ENCODE measurements at places on chromosomes 2 and 18.

GRCh38 chr2:16869711-16870110, 204.1 kb upstream of the CYRIA start:
- DNase-seq: no peak

GRCh38 chr2:54185105-54185504, 69.7 kb downstream of the ACYP2 start:
- no peak for DNase-seq

- no peak for DNase-seq
Measured at GRCh38 chr2:222037211-222037610, 261.6 kb downstream of the PAX3 start.

DNA sequence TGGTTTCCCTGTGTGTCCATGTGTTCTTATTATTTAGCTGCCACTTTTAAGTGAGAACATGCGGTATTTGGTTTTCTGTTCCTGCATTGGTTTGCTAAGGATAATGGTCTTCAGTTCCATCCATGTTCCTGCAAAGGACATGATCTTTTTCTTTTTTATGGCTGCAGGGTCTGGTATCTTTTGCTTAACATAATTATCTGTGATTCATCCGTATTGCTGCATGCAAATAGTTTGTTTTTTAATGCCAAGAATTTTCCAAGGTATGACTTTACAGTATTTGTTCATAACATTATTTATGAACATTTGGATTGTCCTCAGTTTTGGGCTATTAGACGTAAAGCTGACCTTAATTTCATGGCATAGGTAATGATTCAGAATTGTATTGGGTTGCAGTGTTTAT, 17.8 kb downstream of the GIGYF2 start:
- DNase-seq: no peak

- DNase-seq: no peak
Measured at GRCh38 chr2:10393640-10393982, 54.5 kb downstream of the ODC1 start.

- DNase-seq: no peak
Measured at GRCh38 chr2:172908275-172908674, 167.4 kb upstream of the MAP3K20 start.

DNA sequence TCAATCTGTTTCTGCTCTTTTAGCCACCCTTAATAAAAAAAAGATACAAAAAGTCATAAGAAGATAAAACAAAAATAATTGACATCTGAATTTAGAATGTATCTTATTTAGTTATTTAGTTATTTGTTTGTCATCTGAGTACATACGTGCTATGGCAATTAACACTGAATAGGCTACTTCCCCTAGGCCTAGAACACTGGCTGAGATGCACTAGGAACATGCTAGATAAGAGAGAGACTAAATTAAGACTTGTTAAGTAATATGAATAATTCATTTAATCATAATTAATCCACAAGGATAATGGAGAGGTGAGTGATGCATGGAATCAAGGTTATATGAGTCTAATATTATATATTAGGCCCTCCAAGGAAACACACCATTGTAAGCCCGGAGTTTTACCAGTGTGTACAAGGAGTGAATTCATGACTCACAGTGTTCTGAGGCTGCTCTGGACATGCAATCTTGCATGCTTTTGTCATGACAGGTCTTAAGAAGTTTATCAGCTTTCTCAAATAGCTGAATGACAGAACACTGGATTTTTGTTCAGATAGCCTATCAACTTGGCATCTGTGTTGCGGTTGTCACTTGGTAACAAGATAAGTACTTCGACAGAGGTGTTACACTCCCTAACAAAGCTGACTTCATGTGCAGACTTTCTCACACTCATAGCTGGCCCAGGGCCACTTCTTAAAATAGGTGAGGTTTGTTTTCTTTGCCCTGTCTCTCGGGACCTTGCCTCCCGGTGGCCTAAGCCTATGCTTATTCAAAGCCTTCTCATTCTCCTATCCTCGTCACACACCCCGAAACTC, 5.0 kb upstream of the SERPINB2 start:
- no peak for DNase-seq

DNA sequence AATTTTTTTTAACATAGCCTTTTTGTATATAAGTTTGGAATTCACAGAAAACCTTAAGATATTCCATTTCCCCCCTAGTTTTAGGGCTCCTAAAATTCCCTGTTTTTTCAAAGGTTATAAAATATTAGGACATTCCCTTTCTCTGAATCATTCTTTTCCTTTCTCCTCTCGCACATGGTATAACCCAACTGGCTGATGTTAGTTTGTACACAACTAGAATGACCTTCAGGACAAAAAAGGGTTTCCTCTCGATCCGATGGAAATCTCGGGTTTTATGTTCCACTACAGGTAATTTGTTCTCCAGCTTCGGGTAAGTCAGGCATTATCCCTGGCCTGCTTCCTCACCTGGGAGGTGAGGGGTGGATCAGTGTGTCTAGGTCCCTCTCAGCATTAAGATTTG, 215.1 kb downstream of the LDLRAD4 start:
- no peak for DNase-seq

GRCh38 chr2:164302786-164303185, 318.5 kb downstream of the GRB14 start:
- DNase-seq: no peak

DNA sequence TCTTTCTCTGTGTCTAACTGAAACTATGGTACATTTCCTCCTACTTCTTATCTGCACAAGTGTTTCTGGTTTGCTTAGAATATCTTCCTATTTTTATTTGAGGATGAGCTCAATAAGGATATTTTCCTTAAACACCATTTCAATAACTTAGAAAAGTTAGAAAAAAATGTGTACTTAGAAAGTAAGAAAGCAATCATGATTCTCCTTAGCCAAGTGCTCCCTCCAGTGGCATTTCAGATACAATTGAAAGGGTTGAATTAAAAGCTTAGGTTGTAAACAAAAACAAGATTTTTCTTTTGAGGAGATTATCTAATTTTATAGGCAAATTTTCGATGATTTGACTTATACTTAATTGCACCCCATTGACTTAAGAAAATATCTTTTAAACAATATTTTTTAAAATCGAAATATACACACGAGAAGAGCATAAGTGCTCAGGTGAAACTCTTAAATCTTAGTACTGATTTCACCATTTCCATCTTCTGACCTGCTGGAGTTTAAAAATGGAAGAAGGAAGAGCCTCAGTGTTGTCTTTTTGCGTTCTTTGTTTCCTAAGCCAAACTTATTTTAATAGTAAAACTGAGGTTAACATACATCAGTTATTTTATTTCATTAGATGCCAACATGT, 26.9 kb downstream of the C18orf63 start:
- DNase-seq: peak; percentile 34

DNA sequence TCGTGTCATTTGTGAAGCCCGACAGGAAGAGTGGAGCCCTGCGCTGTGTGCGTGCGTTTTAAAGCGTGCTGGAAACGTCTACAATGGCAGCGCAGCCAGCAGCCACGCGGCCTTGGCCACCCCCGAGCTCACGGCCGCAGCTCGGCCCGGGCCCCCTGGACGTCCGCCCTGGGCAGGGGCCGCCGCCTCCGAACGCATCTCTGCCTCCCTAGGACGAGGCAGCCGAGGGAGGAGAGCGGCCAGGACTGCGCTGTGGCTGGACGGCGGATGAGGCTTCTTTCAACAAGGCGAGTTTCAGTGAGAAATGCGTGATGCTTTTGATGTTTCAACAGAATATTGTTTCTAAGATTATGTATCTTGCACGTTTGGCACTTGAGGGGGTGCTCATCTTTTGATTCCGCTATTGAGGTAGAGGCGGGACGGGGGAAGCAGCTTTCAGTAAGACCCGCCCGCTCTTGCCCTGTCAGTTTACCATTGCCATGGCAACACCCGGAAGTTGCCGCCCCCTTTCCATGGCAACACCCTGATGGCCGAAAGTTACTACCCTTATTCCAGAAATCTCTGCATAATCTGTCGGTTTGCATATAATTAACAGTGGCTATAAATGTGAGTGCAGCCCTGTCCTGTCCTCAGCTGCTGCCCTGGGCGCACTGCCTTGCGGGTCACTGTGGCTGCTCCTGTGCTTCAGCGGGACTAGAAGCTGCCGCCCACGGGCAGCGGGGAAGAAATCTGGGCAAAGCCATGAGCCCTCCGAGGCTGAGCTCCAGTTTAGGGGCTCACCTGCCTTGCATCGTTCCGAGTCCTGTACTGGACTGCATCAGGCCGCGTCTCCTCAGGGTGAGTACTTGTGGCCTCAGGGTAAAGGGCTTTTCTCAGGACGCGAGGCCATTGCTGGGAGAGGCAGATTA, 38.6 kb downstream of the ADNP2 start:
- no peak for DNase-seq

GRCh38 chr2:154700136-154700535, 1.6 kb downstream of the KCNJ3 start:
- DNase-seq: no peak

DNA sequence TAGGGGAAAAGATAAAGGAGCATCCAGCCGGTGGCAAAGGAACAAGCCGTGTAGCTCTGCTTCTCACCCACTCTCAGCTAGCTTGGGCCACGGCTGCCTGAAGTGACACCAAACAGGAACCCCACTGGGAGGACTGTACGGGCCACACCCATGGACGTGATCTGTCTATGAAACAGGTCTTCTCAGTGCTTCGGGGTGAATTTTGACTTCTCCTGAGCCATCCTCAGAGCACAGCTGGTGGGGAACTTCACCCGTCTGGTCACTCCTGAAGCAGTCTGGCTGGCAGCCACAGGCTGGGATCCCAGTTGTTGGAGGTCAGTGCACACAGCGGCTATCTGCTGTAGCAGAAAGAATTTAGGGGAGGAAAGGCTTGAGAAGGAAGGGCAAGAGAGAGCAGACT, 223.8 kb downstream of the FAM210A start:
- DNase-seq: no peak

- DNase-seq: no peak
Measured at GRCh38 chr18:23487738-23488570, 15.4 kb upstream of the RMC1 start.

GRCh38 chr2:232245111-232245510, 133.4 kb upstream of the ALPP start:
- DNase-seq: no peak

DNA sequence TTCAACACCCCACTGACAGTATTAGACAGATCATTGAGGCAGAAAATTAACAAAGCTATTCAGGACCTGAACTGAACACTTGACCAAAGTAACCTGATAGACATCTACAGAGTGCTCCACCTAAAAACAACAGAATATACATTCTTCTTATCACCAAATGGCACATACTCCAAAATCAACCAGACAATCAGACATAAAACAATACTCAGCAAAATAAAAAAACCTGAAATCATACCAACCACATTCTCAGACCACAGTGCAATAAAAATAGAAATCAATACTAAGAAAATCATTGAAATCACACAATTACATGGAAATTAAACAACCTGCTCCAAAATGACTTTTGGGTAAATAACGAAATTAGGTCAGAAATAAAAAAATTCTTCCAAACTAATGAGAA, 15.8 kb downstream of the PFN4 start:
- no peak for DNase-seq

GRCh38 chr2:85694052-85695025, at the start of gene GNLY:
Gene GNLY (plus strand): TSS chr2:85694358. CDS start chr2:85694419, 61 bp downstream.
- no peak for DNase-seq

GRCh38 chr2:19979932-19980331, 10.0 kb downstream of the WDR35 start:
- DNase-seq: no peak

- DNase-seq: no peak
Measured at GRCh38 chr2:241316825-241317224, 1.1 kb downstream of the SEPTIN2 start.

DNA sequence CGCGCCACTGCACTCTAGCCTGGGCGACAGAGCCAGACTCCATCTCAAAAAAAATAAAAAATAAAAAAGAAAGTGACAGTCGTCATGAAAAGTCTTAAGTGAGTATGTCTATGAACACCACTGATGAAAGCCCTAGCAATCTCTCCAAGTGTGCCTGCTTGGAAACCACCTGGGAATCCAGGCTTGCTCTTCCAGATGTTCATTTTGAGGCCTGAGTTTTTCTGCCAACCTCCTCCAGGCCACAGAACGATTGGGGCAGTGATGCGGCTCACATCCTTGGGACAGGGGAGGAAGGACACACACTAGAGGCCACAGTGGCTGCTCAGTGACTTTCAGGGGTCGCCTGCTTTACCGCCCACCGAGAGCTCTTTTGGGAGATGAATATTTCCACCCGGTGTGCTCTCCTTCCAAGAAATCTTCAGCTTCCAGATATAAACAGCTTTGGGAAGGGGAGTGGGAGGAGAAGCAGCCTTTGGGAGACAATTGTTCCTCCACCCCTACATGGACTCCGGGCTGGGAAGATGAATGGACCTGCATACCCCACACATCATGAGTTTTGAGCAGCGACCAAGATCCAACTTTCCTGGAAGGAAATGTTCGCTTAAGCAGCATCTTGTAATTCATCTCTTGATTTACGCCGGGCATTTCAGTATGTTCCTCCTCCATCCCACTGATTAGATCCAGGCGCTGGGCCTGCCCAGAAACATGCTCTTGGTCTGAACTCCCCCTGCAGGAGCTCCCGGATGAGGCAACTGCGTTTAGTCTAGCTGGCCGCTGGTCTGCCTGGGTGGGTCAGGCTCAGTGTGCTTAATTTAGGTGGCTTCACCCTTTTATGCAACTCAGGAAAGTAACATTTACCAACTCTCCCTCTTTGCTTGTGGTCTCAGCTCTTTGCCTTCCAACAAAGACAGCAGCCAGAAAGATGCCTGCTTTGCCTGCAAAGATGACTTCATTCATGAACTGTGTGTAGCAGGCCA, 6.2 kb upstream of the ARMC9 start:
- DNase-seq: no peak

- DNase-seq: no peak
Measured at GRCh38 chr2:239220341-239220740, 180.5 kb downstream of the HDAC4 start.

DNA sequence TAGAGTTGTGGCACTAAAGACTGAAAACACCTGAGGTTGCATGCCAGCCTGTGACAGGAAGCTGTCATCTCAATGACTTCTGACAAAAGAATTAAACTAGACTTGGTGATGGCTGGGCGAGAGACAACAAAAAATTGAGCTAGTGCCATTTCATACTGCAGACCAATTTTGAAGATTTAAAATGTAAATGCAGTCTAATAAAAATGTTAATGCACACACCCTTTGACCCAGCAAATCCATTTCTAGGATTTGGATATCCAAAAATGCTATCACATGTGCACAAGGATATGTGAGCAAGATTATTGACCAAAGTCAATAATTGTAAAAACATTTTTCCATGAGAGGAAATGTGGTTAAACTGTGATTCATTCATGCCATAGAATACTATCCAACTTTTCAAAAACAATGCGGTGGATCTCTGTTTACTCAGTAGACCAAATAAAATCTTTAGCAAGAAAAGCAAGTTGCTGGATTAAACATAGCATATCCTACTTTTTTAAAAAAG, 5.6 kb downstream of the FBXO36 start:
- DNase-seq: no peak

DNA sequence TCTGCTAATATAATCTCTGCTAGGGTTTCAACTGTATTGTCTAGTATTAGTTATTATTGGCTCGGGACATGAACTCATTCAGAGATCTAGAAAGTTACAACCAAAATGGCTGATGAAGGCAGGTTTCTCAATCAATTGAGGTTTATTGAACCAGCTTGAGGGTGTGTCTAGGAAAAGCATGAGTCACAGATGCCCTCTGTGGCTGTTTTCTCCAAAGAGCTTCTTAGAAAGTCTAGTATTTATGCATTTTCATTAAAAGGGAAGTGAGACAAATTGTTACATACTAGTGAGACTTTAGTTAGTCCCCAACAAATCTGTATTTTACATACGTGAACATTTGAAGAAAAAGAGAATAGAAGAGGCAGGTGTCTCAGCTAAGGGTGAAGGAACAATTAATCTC, 23.0 kb upstream of the RTTN start:
- no peak for DNase-seq

All from NCI-H2107 (cell line).